SJCRH30 (cell line): ENCODE measurements at places on chromosomes 2 and 18. TPM values are rescaled to one million over a fixed set of nuclear protein-coding genes. Genes with fewer than 3 reads are reported as not detected.

- DNase-seq = peak; percentile 90
Measured at GRCh38 chr2:238864207-238865014, 16.5 kb downstream of the TWIST2 start.

DNA sequence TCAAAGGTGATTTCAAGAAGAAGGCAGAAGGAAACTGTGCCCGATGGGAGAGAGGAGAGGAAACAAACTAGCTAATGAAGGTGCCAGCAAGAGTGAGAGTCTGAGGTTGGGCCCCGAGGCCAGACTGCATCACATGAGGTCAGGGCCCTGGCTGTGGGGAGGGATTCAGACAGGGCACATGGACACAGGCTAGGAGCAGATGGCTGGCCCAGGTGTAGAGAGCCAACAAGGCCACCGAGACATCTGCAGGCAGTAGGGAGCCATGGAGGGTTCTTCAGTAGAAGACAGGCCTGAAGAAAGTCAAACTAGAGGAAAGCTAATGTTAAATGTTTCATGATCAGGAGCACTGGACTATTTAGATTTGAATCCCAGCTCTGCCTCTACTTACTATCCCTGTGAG is 755.0 kb upstream of the RAB6C start:
- no peak for DNase-seq

- no peak for DNase-seq
Measured at GRCh38 chr2:20879221-20879620, 56.3 kb upstream of the LDAH start.

DNA sequence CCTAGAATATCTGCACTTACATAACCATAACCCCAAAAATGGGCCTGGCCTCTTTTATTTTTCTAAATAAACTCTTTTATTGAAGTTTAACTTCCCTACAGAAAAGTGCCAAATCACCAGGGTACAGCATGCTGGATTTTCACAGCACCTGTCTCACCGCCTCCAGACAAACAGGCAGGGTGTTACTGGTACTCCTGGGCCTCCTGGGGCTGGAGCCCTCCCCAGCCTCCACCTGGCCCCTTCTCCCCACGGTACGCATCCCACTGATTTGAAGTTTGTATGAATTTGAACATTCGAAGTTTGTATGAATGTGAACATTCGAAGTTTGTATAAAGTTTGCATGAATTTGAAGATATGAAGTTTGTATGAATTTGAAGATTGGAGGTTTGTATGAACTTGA is 232.1 kb downstream of the NDUFA10 start:
- no peak for DNase-seq

- no peak for DNase-seq
Measured at GRCh38 chr2:10716581-10716980, 4.8 kb upstream of the ATP6V1C2 start.

- peak; percentile 66 for DNase-seq
Measured at GRCh38 chr2:190996338-190996946, 17.5 kb downstream of the STAT1 start.

GRCh38 chr2:102618452-102619413 is 620 bp upstream of the SLC9A2 start:
- DNase-seq = no peak

GRCh38 chr2:234632527-234633391 is 135.9 kb upstream of the ARL4C start:
- peak; percentile 71 for DNase-seq

- peak; percentile 23 for DNase-seq
Measured at GRCh38 chr2:215764441-215765048, 248.8 kb downstream of the MREG start.

MEP1B gene
- not detected in 2 replicates for total RNA-seq

REG1B gene
- total RNA-seq = not detected in 2 replicates

DNAJC5G gene
- not detected in 2 replicates for total RNA-seq
